ENCODE measurements at places on chromosomes 4 and X.

DNA sequence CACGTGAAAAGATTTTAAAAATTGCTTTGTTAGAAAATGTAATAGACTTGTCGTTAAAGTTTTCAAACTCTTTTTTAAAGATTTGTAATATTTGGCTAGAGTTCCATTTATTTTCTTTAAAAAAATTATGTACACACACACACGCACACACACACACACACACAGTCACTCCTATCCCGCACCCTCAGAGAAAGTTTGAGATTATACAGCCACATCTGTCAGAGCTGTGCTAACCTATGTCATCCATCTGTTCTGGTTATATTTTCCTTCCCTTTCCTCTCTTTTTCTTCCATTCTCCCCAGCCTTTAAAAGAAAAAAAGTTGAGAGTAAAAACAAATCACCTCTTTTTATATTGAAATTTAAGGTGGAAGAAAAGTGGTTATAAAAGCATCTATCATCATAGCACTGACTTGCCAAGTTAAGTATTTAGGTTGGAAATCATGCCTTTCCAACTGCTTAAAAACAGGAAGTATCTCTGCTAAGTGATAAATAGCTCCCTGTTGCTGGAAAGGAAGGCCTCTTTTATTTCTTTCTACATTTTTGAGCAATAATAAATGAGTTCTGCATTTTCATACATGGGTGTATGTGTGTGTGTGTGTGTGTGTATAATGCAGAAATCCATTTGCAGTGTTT is 163.3 kb upstream of the SPRY1 start:
- DNase-seq = no peak

DNA sequence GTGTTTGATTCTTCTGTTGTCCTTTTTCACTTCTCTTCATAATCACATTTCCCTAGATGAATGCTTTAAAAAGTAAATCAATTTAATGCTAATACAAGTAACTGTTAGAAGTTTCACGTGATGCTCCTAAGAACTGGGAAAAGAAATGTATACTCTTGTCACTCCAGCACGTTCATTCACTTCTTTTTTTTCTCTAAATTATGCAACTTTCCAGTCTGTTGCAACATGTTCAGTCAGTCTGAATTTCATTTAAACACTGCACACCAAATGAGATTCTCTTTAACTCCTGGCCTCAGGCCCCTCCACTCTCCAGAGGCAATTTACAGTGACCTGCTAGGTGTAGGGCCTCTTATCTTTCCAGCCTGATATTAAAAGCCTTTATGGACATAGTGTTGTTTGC is 321.9 kb downstream of the HS3ST1 start:
- DNase-seq = no peak

DNA sequence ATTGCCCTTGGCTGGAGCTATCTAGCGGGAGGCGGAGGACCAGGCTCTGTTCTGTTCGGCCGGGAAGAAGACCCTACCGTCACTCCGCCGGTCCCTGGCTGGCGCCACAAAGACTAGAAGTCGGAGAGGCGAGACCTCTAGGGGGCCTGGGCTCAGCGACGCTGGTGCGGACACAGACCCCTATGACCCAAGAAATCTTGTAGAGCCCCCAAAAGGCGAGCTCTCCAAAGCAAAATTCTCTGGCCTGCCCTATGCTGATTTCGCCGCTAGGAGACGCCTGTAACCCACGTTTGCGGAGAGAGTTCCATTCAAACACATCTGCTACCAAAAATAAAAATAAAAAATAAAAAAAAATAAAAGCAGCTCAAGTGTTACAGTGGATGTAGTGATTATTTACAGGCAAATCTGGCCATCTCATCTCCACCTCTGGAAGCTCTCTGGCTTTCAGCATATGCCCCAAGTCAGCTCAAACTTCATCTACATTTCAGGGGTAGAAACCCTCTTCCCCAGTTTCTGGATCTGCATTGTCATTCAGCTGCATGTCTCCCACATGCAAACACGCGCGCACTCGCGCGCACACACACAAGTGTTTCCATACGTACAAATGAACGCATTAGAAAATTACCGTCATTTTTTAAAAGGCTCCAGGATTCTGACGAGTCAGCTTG is 2.4 kb upstream of the PCDH10 start:
- no peak for DNase-seq

GRCh38 chr4:63218856-63219255 is 1190.4 kb downstream of the TECRL start:
- DNase-seq = no peak

DNA sequence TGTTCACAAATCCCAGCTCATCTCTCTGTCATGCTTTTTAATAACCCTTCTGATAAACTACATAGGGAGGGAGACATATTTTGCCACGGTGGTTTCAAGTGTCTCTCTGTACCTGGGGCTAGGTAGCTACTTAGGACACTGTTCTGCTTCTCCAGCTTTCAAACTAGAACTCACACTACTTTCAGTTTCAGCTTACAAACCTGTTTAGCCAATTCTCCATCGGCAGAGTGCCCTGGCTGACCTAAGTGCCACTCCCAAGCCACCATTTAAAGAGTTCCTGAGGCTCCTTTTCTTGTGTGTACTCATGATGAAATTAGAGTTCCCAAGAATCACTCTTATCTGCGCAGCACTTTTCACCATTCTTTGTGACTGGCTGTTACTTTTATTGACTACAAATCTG is 899.2 kb downstream of the FAT4 start:
- DNase-seq = no peak

DNA sequence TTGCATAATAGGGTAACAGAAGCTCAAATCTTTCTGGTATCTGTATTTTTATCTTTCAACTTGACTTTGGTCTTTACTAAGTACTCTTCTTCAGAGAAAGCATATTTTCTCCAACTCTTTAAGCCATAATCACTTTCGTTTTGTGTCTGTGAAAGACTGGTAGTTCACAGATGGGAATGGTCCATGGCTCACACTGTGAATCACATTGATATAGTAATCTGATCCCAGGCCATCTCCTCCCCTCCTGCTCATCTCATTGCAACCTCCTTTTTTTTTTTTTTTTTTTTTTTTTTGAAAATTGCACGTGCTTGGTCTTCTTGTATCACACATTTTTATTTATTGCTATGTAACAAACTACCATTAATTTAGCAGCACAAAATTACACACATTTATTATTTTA is 694.5 kb upstream of the SLIT2 start:
- DNase-seq = no peak

GRCh38 chr4:84218031-84218430 is 281.1 kb downstream of the NKX6-1 start:
- no peak for DNase-seq

GRCh38 chr4:110075083-110075738 is 123.2 kb downstream of the ELOVL6 start:
- DNase-seq = no peak

GRCh38 chr4:13544606-13545393 is 492 bp upstream of the NKX3-2 start:
- DNase-seq = peak; percentile 72

DNA sequence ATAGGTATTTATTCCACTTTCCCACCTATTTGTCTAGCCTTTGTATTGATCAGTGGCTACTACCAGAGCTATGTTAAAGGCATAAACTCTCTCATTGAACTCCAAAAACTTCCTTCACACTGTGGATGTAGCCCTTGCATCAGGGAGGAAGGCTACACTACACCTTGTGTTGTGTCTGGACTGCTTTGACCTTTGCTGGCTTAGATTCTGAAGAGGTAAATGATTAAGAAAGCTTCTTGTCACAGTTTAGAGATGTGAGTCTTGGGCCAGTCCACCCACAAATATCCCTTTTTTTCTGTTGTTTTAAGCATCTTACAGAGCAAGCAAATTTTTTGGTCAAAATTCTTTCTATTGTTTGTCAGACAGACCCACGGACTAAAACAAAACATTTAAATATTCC is 1.9 kb downstream of the ENPEP start:
- no peak for DNase-seq

DNA sequence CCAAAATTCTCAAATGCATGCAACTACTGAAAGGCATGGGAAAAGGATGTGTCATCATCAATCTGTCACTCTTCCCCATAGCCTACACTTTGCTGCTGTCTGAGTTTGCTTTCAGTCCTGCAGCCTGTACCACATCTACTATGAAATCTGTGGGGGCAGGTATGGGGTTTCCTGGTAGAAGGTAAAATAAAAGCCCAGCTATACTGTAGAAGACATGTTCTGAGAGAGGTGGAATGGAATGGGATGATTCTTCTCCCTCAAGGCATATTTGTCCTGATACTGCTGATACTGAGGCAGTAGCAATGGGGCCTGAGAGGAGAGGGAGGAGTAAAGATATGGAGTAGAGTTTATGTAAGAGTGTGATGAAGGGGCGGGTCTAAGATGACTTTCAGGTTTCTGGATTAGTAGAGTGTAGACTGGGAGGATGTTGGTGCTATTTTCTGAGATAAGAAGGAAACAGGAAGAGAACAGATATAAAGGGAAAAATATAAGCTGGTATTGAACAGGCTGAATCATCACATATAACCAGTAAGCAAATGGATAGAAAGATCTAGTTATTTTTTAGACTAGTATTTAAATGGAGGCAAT is 38.7 kb upstream of the GYPA start:
- DNase-seq = no peak

GRCh38 chr4:48262926-48263325 is 6.7 kb downstream of the TEC start:
- DNase-seq = no peak

DNA sequence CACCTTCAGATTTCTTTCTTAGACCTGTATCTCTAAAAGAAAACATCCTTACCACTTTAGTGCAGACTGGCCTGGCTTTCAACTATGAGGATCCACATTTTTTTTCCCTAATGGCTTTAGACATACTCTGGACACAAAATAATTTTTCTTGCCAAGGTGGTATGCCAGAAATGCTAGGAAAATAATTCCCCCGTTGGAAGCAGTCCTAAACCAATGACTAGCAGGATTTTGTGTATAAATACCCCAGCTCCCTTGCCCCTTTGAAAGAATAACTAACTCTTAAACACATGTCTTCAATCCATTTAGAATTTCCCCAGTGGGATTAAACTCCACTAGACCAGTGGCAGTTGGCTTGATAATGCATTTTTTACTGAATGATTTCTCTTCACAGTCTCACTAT is 500.5 kb upstream of the FTHL17 start:
- no peak for DNase-seq

GRCh38 chr4:54746218-54746617 is 88.5 kb downstream of the KIT start:
- DNase-seq = no peak

DNA sequence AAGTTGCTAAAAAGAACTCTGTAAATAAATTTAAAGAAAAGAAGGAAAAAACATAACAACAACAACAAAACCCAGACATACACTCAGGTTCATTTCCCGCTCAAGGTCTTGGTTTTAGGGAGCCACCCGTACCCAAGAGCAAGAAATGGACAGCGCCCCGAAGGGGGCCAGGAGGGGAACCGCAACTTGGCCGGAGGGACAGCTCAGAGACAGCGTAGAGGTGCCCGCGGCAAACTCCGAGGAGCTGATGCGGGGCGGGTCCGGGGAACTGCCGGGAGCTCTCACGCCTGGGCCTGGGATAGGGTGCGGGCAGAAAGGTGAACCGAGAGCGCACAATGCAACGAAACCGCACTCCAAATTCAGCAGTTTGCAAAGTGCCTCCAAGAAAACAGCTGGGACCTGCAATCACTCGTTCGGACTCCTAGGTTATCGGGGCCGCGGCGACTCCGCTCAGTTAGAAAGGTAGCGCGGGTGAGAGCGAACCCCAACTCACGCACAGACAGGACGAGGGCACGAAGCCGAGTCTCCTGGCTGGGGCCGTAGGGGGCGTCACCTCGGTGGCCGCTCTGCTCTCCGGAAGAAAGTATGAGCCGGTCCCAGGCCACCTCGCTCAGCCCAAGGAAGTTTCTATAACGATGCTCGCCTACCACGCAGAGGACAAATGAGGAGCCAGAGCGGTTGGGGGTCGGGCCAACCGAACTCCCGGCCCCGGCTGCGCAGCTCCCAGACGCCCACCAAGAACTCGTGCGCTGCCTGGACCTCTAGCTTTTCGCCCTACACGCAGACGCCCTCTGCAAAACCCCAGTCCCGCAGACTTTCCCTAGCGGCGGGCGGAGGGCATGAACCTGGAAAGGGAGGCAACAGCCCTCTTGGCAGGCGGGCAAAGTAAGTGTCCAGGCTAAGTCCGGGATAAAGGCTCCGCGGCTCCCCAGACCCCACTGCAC is 1.4 kb downstream of the NDNF start:
- DNase-seq = no peak

- no peak for DNase-seq
Measured at GRCh38 chrX:13473442-13474163, 95.8 kb upstream of the EGFL6 start.

DNA sequence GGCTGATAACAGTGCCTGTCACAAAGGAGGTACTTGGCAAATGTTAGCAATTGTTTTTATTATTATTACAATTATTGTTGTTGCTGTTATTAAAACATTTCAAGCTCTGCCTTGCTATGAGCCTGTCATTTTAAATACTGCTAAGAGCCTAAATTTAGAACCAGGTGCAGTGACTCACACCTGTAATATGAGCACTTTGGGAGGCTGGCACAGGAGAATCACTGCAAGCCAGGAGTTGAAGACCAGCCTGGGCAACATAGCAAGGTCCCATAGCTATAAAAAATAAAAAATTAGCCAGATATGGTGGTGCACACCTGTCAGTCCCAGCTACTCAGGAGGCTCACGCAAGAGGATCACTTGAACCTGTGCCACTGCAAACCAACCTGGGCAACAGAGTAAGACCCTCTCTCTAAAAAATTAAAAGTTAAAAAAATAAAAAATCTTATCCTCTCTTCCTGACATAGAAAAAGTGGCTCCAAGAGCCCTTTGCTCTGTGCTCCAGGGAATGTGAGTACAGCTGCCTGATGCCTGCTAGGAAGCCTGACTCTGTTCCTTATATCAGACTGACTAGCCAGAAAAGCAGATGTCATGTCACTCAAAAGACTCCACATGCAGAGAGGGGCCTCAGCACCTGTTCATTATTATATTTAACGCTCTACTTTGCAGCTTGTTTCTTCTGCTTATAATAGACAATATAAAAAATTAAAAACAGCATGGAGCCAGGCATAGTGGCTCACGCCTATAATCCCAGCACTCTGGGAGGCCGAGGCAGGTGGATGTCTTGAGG is 234.0 kb downstream of the OPHN1 start:
- no peak for DNase-seq

DNA sequence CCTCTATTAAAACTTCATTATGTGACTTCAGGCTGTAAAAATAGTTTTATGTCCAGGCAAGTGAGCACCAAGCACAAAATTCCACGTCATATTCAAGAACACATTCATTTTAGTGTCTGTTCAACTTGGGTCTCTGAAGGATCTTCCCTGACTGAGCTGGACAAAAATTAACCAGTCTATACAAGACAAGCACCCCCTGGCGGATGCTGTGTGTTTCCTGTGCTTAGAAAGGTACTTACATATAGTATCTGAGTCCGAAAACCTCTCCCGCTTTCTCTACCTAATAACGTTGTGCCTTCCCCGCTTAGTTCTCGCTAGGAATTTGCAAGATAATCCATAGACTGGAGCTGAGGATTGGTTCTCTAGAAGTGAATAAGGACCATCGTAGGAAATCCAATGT is 2214.5 kb upstream of the TENM3 start:
- DNase-seq = no peak

DNA sequence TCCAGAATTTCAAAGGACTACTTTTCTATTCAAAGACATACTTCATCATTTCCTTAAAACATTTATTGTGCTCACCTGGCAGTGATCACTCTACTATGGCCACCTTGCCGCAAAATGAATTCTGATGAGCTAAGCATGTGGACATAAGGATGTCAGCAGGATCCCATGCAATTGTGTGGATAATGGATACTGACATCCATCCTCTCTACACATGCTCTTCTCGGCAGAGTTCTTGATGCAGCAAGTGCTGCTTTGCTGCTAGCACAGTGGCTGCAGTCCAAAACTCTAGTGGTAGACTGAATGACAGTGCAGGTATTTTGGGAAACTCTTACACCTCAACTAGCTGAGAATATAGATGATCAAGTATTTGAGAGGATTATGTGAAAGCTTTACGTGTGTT is 168.0 kb downstream of the BANK1 start:
- no peak for DNase-seq
